NCI-H146 (cell line): ENCODE measurements at places on chromosomes 3 and 15.
A peak's percentile ranks its signal among the peaks of the same experiment; 100 is the strongest.

GRCh38 chr3:62601238-62602070 lies 228.1 kb upstream of the FEZF2 start:
- DNase-seq, result no peak

GRCh38 chr3:104396974-104397669 lies 969.6 kb upstream of the ALCAM start:
- DNase-seq, result no peak

GRCh38 chr3:104244680-104245220 lies 1122.0 kb upstream of the ALCAM start:
- DNase-seq, result no peak

GRCh38 chr3:72891053-72891855 lies 3.4 kb downstream of the GXYLT2 start:
- DNase-seq, result no peak

GRCh38 chr3:185351396-185351795 lies 11.5 kb upstream of the MAP3K13 start:
- DNase-seq, result no peak

GRCh38 chr3:142274908-142275307 lies 49.5 kb upstream of the GK5 start:
- DNase-seq, result no peak

DNA sequence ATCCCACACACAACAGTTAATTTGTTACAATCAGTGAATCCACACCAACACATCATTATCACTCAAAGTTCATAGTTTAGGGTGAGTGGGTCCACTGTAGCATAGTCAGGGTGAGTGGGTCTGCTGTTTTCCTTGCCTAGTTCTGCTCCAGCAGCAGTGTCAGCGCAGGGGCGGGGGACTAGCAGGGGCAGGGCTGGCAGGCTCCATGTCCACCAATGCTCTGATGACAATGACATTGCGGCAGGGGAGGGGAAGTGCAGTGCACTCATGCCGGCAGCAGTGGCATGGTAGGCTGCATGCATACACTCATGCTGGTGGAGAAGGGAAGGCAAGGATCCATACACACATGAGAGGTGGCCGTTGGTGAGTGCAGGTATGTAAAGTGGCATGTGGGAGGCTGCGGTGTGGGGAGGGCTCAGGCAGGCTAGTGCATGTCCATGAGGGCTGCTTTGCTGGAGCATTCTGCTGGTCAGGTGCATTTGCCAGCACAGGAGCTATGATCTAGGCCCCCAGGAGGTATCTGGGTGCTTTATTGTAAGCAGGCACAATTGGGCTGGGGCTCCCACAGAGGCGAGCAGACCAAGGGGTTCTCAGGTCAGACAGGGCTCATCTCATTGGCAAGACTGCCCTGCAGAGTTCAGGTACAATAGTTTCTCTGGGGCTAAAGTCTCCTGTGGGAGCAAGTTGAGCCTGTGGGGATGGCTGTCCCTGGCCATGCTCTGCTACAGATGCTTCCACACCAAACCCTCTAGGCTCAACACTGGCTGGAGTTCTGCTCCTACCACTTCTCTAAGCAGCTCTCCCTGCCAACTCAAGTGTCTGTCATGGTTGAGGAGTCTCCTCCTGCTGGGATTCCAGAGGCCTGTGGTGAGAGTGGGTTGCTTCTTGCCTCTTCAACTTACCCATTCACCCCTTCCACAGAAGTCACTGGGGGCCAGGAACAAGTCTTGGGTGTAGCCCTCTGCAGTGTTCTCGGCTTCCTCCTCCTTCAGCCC lies 81.3 kb downstream of the KCNAB1 start:
- no peak for DNase-seq

- DNase-seq, result no peak
Observed at GRCh38 chr3:56001537-56001936, 466.7 kb downstream of the ERC2 start.

DNA sequence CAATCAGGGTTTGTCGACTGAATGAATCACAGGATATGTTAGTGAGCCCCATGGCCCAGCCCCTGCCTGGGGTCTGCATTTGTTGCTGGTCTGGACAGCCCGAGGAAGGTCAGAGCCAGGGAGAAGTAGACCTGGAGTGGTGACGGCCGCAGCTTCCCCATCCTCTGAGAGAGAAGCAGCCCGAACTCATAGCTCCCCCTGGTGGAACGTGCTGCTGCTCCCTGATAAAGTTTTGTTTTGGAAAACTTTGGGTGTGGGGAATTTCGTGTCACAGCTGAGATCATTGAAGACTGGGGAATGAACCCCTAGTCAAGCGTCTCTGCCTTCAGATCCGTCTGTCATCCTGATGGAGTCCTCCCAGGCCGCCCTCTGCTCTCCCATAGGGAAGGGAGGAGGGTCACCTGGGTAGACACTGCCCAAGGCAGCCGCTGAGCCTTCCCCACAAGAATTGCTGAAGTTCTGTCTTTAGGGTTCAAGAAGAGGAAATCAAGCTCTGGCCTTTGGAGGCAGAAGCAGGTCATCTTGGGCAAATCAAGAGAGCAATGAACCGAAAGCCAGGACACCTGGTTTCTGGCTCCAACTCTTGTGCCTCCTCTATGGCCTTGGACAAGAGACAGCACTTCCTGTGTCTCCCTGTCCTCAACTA lies 60.5 kb downstream of the GLDN start:
- peak; percentile 2 for DNase-seq

- DNase-seq, result no peak
Observed at GRCh38 chr3:56459104-56459496, 9.2 kb downstream of the ERC2 start.

GRCh38 chr3:197458179-197458707 lies 97.5 kb downstream of the BDH1 start:
- no peak for DNase-seq

DNA sequence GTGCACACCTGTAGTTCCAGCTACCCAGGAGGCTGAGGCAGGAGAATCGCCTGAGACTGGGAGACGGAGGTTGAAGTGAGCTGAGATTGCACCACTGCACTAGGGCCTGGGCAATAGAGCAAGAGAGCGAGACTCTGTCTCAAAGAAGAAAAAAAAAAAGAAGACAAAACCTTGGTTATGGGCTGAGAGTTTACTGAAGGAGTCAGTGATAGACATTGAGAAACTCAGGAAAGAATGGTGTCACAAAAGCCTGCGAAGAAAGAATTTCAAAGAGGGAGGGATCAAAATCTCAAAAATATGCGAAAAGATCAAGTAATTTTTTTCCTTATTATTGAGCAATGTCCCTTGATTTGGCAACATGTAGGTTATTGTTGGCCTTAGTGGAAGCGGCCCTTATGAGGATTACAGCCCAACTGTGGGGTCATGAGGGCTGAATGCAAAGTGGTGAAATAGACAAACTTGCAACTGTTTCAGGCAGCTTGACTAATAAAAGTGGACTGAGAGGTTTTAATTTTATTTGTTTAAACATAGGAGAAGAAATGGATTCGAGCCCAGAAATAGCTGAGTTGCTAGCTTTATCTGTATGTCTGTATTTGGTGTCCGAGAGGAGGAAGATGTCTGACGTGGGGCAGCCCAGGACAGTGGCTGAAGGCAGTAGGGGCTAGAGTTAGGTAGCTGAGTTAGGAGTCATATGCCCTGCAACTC lies 18.8 kb upstream of the CELF6 start:
- DNase-seq, result no peak

- DNase-seq, result no peak
Observed at GRCh38 chr15:68699881-68700454, 120.7 kb downstream of the ANP32A start.

GRCh38 chr3:171186383-171186782 lies 159.9 kb upstream of the SLC2A2 start:
- DNase-seq, result no peak

DNA sequence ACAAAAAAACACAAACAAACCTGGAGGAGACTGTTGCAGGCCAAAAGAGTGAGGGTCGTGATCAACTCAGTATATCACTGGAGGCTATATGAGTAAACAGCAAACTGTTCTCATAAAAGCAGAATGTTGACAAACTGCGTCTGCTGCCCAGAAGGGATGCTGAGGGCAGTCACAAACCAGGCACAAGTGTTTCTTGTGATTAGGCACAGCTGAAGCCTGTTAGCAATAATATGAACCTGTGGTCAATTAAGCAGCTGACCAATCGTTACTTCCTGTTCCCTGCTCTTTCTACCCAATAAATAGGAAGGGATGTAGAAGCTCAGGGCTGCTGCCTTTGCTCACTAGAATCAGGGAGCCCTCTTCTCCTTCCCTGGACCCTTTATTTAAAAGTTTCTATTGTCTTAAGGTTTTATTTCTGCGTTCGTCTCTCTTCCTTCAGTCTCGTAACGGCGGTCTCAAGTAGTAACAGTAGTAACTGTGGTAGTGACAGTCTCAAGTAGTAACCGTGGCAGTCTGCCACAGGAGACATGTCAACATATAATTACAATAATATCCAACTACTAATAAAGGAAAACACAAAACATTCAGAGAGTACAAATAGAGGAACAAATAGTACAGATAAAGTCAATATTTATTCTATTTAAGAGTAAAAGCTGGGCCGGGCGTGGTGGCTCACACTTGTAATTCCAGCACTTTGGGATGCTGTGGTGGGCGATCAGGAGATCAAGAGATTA lies 698.4 kb upstream of the CCDC54 start:
- no peak for DNase-seq

DNA sequence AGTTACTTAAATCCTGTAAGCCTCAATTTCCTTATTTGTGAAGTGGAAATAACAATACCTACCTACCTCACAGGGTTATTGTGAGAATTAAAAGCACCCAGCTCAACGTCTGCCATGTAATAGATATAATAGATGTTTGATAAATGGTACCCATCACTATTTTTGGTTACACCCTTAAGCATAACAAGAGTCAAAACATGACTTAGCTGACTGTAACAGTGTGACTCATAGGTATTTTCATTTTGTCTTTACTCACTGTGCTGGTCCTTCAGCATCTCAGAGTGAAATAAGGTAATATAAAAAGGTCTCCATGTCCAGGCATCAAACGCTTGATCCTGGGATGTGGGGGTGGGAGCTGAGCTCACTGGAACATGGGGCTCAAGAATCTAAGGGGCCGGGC lies 3.1 kb downstream of the CPLX3 start:
- DNase-seq, result no peak

DNA sequence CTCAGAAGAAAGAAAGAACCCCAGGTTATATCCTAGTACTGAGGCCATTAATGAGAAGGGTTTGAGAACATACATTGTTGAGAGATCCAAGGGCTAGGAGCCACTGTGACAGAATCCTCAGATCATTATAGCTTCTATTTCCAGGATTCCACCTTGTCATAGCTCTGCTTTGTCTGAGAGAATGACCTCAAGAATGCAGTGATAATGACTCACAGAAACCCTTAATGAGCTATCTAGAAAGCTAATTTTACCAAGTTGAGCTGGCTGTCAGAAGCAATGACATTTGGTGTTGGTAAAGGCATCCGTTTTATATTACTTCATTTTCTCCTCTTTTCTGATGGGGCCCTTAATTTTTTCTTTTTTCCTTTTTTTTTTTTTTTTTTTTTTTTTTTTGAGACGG lies 10.9 kb downstream of the TRIP4 start:
- no peak for DNase-seq

DNA sequence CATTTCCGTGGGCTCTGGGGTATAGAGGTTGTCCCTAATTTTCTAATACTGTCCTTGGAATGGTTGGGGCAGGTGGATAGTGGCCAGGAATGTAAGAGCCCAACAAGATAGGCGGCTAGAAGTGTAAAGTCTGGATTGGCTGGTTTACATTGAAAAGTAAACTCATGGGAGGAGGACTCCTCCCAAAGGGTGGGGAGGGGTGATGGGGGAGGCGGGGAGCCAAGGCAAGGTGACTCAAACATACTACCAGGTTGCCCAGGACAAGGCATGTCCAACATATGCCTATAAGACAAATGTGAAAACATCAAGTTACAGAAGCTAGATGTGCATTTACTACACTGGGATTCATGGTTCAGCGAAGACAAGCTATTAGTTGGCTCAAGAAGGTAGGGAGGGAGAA lies 14.3 kb upstream of the SAMMSON start:
- DNase-seq, result no peak

DNA sequence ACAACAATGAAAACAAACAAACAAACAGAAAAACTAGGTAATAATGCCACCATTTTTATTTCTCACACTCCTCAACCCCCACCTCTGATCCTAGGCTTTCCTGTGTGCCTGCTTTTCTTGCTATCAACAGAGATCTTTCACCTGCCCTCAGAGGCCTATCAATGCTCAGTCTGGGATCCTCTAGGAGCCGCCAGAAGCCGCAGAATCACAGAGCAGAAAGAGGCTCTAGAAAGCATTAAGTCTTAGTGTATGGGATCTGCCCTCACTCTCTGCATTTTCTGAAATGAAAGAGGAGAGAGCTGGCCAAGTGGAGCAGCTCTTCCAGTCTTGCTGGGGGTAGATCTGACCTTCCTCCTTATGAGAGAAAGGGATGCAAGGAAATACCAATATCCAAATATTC lies 306.8 kb downstream of the TUSC7 start:
- DNase-seq, result peak; percentile 41

- DNase-seq, result no peak
Observed at GRCh38 chr3:197533927-197534725, 21.6 kb downstream of the BDH1 start.

GRCh38 chr3:76203578-76203977 lies 418.2 kb upstream of the ZNF717 start:
- peak; percentile 29 for DNase-seq

DNA sequence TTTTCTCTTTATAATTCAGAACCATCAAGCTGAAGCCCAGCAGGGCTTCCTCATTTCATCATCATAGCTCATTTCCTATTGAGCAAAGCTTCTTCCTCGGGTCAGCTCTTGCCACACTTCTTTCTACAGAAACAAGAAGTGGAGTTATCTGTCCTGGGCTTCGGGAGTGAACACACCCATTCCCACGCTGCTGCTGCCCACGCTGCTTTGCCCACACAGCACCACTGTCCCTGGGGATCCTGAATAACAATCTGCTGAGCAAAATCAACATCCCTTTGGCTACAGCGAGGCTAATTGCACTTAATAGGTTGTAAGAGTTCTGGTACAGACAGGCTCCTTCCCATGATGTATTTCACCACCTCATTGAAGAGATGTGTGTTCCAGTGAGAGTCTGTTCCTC lies 23.7 kb downstream of the CEP19 start:
- DNase-seq, result peak; percentile 54

- DNase-seq, result no peak
Observed at GRCh38 chr3:22885039-22885438, 318.1 kb upstream of the UBE2E2 start.

DNA sequence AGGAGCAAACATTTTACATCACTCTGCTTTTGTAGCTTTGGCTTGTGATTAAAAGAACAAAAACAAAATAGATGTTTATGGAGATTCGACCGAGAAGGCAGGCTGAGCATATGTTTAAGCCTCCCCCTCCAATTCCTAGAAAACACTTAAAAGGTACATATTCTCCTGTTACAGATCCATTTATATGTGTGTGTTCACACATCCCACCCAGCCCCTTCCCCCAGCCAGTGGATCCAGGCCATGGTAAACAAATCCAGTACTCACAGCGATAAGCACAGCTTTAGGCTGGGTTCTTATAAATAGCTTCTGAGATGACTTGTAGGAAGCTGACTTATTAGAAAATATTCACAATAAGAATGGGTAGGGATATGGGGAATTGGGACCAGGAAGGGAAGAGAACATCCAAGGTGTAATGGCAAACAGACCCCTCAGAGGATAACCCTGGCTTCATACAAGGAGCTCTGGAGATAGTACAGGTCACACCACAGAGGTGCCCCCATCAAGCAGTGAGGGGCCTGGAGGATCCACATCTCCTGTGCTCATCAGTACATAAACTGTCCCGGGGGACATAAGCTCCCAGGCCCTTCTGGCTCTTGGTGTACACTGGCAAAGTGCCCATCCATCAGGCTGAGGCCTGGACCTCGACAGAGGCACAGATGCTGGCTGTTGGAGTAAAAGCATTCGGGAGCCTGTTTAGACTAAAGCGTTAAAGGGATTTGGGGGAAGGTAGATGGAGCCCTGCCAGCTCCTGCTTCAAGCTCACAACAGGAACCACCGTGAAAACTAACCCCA lies 70.0 kb upstream of the UBE2E1 start:
- DNase-seq, result peak; percentile 10

GRCh38 chr15:70502529-70502928 lies 260.8 kb downstream of the UACA start:
- DNase-seq, result no peak
